HCEC 1CT (cell line): ENCODE measurements at places on chromosomes 4 and X.

DNA sequence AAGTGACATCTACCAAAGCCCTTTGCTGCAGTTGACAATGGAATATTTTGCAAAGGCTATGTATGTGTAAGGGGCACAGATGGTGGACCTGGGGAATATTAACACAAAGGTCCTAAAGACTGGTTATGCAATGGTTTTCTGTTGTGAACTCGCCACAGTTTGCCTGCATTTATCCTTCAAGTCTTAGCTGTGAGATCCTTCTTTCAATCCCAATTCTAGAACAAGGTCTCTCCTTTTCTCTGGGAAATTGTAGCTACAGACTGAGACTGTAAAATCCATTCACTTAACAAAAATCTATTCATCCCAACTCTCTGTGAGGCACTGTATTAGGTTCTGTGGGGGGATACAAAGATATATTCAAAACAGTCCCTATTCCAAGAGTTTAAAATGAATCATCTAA is 250.4 kb downstream of the GPM6A start:
- no peak for DNase-seq

- no peak for DNase-seq
These were observed 92.1 kb downstream of the KDR start for GRCh38 chr4:55033296-55033695.

- peak; percentile 86 for DNase-seq
These were observed 287.6 kb downstream of the ARHGAP24 start for GRCh38 chr4:85762529-85762871.

DNA sequence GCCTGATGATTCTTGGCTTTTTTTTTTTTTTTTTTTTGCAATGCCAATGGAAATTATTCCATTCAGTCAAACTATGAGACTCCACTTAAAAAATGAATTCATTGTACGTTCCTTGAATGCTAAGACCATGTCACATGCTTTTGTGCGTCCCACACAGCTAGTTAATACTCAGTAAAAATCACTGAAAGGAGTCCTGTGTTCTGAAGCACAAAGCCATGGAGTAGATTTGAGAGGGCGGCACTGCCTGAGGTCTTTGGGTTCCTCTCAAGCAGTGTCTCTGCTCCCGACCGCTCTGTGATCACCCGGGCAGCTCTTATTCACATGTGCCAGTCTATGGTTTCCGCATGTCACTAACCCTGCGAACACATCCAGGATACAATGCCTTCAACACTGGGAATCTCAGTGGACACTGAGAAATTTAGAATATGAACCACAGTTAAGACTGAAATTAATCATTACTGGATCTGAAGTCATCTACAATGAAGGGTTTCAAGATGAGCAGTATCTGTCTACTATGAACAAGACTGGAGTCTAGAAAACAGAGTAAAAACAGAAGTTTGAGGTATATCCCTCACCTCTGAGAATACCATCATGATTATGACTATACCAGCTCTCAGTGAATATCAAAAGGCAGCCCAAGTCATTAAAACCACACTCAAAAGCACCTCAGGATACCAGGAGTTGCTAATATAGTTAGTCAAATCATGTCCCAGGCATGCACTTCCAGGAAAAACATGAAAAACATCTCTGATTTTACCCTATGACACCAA is 193.0 kb downstream of the MGST2 start:
- no peak for DNase-seq

DNA sequence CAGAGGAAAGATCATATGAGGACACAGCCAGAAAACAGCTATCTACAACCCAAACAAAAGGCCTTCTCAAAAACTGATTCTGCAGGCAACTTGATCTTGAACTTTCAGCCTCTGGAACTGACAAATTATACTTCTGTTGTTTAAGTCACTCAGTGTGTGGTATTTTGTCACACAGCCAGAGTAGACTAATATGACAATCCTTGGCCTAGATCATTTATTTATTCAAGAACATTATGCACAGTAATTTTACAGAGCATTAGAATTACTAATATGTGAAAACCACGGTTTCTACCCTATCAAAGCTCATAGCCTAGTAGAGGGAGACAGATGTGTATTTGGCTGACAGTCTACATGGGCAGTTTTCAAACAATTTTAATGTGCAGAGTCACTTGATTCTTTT is 167.8 kb upstream of the PCDH18 start:
- peak; percentile 24 for DNase-seq
